NCI-H526 (cell line): ENCODE measurements at places on chromosomes 16 and 17.
A peak's percentile ranks its signal among the peaks of the same experiment; 100 is the strongest.

GRCh38 chr17:32659419-32659842 lies 172.6 kb downstream of the CDK5R1 start:
- peak; percentile 72 for DNase-seq

DNA sequence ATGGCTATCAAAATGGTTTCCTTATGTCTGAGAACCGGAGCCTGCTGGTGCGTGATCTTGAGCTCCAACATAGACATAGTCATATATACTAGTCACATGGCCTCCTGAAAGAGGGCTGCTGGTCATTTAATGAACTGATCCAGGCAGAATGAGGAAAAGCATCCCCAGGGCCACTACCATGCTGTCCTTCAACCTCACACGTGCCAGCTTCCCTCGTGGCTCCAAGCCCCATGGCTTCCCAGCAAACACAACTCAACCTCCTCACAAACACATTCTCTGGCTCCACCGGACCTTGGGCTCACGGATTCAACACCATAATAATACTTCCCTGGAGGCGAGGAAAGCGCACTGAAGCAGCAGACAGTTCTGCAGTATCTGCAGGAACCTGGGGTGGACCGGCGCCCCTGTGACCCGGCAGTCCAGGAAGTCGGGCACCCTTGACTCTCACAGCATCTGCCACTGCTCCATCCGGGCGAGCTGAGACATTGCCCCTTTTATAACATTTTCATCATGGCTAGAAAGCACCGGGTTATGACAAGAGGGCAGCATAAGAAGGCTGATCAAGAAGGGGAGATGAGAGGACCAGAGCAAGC lies 57.2 kb upstream of the CDH5 start:
- DNase-seq = no peak

DNA sequence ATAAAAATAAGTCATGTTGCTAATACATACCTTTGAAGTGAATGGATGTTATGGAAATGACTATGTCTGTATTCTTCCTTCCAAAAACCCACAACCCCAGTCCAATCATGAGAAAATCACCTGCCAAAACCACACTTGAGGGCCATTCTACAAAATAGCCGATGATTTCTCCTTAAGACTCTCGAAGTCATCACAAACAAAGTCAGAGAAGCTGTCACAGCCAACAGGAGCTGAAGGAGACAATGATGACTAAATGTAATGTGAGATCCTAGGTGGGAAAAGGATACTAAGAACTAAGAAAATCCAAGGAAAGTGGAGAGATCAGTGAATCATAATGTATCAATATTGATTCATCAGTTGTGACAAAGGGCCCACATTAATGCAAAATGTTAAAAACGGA lies 432.9 kb upstream of the DYNLRB2 start:
- DNase-seq = no peak

DNA sequence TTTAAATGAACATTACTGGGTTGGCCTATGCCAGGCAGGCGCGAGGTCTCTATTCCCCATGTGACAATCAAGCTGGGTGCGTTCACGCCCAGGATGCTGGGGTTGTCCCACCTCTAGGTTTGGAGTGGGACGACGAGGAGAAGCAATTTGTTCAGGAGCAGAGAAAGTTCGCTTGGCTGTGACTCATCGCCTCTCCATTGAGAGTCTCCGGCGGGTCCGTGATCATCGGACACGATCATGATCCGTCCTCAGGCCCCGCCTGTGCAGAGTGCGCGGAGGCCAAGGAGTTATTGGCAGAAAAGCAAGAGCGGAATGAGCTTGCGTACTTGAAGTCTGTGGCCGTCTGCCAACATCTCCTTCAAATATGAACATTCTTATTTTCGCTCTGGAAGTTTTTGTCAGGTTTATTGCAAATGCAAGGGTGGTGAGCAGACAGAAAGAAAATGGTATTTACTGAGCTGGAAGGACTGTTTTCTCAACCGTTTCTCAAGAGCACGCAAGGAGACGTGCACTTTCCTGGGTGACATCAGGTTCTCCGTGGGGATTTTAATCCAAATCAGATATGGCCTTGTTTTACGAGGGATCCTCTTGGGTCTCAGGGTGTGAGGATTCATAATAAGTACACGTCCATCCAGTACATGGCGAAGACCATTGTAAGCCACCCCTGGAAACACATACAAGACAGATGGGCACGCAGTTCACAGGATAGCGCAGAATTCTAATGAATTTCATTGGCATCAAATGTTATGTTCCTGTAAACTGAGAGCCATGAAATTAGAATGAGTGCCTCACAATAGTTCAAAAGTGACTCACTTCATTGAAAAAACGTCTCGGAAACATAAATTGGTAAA lies 70.1 kb upstream of the CREBBP start:
- DNase-seq = no peak

- DNase-seq = no peak
These were observed 34.8 kb upstream of the NDRG4 start for GRCh38 chr16:58464916-58465731.

GRCh38 chr17:73099511-73099910 lies 7.0 kb upstream of the SLC39A11 start:
- no peak for DNase-seq

DNA sequence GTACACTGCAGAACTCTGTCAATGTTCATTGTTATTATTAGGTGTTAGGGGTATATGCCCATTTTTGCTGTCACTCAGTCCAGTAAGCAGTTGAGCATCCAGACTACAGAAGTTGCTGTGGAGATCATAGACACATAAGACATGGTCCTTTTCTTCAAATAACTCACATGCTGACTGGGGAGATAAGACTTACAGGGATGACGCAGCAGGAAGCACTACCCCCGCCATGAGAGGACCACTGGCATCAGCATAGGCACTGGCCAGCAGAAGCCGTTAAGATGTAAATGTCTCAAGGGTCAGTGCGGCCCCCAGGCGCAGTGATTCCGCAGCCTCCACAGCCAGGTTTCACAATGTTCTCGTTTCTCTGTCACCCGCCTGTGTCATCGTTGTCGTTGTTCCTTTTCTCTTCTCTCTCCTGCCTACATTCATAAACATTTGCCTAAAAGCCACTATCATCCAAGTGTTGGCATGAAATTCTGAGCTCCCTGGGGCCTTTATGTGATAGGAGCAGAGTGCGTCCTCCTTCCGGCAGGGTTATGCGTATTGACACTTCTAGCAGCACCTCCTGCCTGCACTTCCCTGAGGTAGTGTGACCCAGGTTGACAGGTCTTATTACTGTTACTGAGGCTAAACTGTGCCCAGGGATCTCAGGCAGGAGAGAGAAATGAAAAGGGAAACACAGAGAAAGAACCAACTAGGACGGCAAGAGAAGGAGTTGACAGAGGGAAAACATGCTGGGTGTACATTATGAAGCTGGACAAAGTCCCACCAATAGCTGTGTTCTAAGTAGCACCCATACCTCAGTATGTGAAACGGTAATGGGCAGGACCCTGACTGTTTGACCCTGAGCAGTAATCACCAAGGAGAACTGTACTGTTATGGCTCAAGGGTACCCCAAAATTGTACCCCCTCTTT lies 17.9 kb downstream of the TANGO6 start:
- no peak for DNase-seq

GRCh38 chr16:61654962-61655361 lies 381.3 kb downstream of the CDH8 start:
- DNase-seq = no peak

GRCh38 chr17:65683428-65683827 lies 122.0 kb upstream of the AXIN2 start:
- DNase-seq = no peak

DNA sequence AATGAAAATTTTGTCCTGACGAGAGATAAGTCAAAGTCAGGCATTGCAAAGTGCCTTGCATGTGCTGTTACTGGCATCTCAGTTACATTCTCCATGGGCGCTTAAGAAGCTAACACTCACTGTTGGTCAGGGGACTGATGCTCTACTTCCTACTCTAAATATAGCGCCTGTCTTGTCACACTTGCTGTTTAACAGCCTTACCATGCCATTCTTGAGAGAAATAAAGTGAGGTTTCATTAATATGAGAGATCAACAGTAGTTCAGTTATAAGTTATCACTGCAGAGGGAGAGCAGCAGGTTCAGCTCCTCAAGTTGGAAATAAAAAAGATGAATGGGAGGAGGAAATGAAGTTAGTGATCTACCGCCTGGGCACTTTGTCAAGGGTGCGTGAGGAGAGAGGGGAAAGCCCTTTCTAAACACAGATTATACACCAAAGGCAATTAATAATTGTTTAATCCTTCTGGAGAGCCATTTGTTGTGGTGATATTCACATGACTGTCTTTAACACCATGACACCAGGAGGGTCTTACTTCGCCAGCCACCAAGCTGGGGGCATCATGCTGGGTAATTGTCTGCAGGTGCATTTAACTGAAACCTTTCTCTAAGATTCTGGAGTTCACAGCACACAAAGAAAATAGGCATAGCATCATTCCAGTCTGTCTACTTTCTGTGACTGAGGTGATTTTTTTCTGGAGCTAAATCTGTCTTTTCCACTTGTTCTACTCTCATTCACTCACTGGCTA lies 568.7 kb upstream of the HSBP1 start:
- no peak for DNase-seq

DNA sequence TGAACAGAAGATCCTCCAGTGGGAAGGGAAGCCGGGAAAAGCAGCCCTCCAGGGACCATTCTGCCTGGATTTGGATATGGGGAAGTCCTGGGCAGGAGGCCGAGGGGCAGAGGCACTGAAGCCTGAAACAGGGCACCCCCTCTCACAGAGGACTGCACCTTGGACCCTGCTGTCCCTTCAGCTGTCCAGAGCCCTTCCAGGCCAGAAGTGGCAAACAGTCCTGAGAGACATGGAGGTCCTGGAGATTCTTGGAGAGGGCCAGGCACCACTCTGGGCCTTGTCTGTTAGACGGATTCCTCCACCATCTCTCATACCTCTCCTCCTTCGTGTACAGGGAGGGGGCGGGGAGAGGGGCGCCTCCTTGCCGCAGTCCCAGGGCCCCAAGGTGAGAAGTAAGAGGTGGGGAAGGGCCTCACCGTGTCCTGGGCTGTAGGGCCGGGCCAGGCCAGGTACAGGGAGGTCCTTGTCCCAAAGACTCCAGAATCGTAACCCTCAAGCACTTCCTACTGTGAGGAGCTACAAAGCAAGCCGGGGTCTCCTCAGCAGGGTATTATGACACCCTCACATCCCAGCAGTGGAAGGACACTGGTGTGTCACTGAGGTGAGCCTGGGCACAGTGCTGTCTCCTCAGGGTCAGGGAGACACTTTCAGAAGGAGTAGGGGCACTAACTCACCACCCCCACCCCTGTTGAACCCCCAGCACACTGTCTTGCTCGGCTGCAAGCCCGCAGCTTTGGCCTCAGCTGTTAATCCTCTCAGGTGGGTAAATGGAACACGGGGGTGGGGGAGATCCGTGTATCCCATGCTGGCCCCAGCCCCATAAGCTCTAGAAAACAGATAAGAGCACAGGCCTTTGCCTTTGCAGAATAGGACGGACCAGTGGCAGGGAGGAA lies 16.6 kb upstream of the TBX2 start:
- DNase-seq = no peak

DNA sequence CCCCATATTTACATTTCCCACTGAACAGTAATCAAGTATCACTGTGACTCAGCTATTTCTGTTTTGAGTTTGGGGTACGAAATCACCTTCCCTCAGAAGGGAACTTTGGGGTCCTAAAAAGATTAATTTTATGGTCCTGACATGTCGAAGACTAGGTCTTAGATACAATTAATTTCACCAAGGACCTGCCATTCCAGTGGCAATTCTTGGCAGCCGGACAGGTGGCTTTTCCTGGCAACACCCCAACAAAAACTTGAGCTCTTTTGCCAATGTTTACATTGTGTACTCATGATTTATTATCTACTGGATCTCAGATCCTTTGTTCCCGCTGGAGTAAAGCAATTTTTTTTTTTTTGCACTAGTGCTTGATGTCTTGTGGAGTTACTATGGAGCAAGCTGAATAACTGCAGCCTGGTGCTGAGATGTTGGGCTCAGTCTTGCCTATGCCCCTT lies 14.4 kb downstream of the SLFN5 start:
- peak; percentile 24 for DNase-seq

GRCh38 chr17:2412561-2413021 lies 11.7 kb upstream of the MNT start:
- no peak for DNase-seq

- DNase-seq = peak; percentile 26
These were observed 474 bp downstream of the CLN3 start for GRCh38 chr16:28491230-28491969.

DNA sequence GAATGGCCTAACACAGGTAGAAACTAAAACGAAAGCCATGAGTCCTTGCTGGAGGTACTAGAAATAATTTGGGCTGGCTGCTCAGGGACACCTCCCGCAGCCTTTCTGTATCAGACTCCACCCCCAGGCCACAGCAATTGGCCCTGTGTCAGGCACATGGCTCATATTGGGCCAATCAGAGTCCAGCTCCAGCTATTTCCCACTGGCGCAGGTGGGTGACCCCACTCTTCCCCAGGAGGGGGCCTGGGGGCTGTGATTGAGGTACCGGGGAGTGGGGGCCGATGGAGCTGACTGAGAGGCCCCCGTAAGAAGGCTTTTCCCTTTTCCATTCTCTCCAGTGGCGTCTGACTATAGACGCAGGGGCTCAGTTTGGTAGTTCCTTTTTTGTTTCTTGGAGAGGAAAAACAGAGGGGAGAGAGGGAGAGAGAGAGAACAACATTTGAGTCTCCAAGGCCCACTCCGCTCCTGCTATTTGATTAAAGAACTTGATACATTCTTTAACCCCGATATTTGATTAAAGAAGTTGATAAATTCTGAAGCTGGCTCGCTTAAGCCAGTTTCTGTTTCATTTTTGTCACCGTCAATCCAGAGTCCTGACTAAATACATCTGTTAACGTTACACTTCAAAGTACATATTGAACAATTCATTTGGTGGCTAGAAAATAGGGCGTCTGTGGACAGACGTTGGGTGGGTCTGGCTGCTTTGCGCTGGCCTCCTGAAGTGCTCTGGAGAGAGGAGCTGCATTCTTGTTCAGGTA lies 26.3 kb downstream of the FOXL1 start:
- no peak for DNase-seq

- DNase-seq = no peak
These were observed 10.0 kb downstream of the GRB7 start for GRCh38 chr17:39747745-39748144.

DNA sequence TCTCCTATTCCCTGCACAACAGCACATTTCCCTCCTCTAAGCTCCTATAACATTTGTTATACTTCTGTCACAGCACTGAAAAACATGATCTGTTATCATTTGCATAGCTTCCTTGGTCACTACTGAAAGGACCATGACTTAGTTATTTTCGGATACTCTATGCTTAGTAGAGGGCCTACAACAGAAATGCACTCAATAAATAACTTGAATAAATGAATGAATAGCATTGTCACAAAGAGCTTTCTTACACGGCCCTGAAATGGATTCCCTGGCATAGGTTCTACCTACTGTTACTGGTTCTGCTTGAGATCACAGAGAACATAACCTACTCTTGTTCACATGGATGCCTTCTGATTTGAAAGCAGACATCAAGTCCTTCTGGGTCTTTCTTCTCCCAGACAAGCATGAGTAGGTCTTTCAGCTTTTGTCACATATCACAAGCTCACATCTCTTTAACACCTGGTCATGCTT lies 41.6 kb downstream of the MYO1D start:
- DNase-seq = no peak
